ENCODE measurements at places on chromosomes 16 and 17. TPM values are rescaled to one million over a fixed set of nuclear protein-coding genes. Genes with fewer than 3 reads are reported as not detected.

The CHRNE gene
- 0.27 TPM for total RNA-seq

The TPSAB1 gene
- not detected for total RNA-seq

- H3K27ac ChIP-seq: no peak overlapping the region
- no peak for DNase-seq
- H3K27me3 ChIP-seq: peaks cover 2% of the 10 kb centered on the region
- peaks cover 5% of the 10 kb centered on the region for H3K4me1 ChIP-seq
Observed at GRCh38 chr16:89074803-89075688, 18.6 kb upstream of the ACSF3 start.

DNA sequence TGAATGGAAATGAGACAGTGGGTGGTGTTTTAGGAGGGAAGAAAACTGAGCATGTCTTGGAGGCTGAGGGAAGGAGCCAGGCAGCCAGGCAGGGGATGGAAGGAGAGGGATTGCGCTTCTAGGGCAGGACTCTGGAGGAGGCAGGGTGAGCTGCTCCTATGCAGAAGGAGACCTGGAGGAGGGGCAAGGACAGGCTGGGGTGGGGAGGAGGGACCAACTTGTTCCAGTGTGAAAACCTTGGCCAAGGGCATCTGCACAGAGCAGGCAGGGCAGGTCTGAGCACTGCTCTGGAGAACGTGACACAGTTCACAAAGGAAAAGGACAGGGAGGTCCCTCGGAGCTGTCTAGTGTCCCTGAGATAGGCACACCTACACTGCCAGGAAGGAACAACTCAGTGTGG is 5.5 kb downstream of the GALK1 start:
- DNase-seq: no peak
- peaks cover 25% of the 10 kb centered on the region for H3K4me1 ChIP-seq
- peaks cover 16% of the 10 kb centered on the region for H3K36me3 ChIP-seq
- no peak overlapping the region for H3K27ac ChIP-seq
- no peaks in the 10 kb centered on the region for H3K27me3 ChIP-seq

DNA sequence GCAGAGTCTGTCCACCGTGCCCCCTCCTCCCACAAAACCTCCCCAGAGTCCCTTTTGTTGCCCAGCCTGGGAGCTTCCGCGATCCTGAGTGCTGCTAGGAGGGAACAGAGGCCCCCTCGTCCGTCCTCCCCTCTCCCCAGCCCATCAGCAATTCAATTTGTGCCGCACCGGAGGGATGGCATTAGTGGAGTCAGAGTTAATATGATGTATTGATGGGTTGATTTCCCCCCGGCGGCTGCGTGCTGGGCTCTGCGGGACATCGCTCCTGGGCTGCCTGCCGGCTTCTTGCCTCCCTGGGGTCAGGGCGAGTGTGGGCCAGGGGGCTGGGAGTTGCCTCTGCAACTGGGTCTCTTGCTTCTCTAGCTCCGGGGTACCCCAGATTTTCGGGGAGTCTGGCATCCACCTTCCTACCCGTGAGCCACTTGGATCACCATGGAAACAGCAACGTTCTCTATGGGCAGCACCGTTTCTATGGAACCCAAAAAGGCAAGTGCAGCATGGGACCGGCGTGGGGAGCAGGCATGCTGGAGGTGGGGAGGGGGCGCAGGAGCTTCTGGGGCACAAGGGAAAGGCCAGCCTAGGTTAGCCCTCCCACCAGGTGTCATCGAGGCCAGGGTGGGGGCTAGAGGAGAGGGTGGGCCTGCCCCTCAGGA is 42.9 kb downstream of the BAHCC1 start:
- DNase-seq: no peak
- no peak overlapping the region for H3K4me3 ChIP-seq
- H3K27ac ChIP-seq: no peak overlapping the region
- no peaks in the 10 kb centered on the region for H3K27me3 ChIP-seq
- no peaks in the 10 kb centered on the region for H3K36me3 ChIP-seq
- H3K4me1 ChIP-seq: peaks cover 27% of the 10 kb centered on the region

All from osteocyte (in vitro differentiated cells).